ENCODE measurements at places on chromosomes 5 and 9.

- no peaks in the 10 kb centered on the region for H3K27me3 ChIP-seq
- no peak overlapping the region for H3K4me3 ChIP-seq
- peaks cover 4% of the 10 kb centered on the region for H3K4me1 ChIP-seq
- H3K36me3 ChIP-seq, result no peaks in the 10 kb centered on the region
Measured at GRCh38 chr5:171952021-171952420, 54.4 kb downstream of the FBXW11 start.

- peak; percentile 69 for DNase-seq
- H3K36me3 ChIP-seq, result no peaks in the 10 kb centered on the region
- peak within 1 kb of the TSS; percentile 53 for H3K4me3 ChIP-seq
- peaks cover 24% of the 10 kb centered on the region for H3K4me1 ChIP-seq
Measured at GRCh38 chr5:14142827-14143545, at the start of gene TRIO. TSS of gene TRIO (plus strand) at chr5:14143342. CDS start at chr5:14143726, 384 bp downstream.

GRCh38 chr9:14346811-14347405, 33.0 kb upstream of the NFIB start:
- no peak for DNase-seq
- H3K27me3 ChIP-seq, result peaks cover 20% of the 10 kb centered on the region
- H3K4me1 ChIP-seq, result no peaks in the 10 kb centered on the region
- no peak overlapping the region for H3K27ac ChIP-seq

- no peak overlapping the region for H3K27ac ChIP-seq
- peaks cover 2% of the 10 kb centered on the region for H3K27me3 ChIP-seq
- peaks cover 11% of the 10 kb centered on the region for H3K4me1 ChIP-seq
- H3K36me3 ChIP-seq, result no peaks in the 10 kb centered on the region
Measured at GRCh38 chr9:95488954-95489353, 27.8 kb downstream of the PTCH1 start.

DNA sequence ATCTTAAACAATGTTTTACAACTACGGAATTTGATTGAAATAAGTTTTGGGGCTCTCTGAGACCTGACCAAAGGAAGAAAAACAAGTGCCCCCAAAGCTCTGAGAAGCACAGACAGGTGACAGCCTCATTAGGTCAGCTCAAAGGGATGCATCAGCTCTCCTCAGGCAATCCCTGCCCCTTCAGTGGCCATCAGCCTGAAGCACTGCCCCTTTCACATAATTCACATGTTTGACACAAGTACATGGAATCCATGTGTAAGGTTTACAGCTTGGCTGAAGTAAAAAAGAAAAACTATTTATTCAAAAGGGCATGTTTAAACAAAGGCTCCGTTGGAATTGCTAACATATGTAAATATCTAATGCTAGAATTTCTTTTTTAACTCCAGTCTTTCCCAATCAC, 56.3 kb downstream of the TSSK1B start:
- no peak overlapping the region for H3K27ac ChIP-seq
- no peak for DNase-seq
- H3K36me3 ChIP-seq, result no peaks in the 10 kb centered on the region
- H3K4me3 ChIP-seq, result peak overlapping the region; percentile 71

DNA sequence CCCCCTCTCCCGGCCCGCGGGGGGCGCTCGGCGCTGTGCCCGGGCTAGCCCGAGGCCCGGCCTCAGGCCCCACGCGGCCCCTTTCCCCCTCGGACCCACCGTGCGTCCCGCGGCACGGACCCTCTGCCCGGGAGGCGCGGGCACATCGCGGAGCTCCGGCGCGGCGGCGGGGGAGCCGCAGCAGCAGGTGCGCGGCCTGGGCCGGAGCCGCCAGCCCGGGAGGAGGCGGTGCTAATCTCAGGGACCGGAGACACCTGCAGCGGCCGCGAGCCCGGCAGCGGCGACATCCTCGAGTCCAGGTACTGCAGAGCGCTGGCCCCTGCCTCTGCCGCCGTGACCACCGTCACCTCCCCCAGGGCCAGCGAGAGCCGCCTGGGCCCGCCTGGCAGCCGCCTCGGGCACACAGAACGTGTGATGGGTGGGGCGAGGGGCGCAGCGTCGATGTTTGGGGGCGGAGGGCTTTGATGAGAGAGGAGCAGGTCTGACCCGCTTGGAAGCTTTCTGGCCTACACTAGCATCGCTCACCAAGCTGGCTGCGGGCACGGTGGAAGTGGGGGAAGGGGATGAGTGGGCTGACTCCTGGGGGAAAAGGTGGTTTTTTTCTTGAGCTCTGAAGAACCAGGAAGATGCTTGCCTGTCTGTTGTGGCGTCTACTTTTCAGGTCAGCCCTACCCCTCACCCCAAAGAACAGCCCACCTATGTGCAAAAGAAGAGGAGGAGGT, 524 bp downstream of the CYFIP2 start:
- H3K36me3 ChIP-seq, result peaks cover 2% of the 10 kb centered on the region
- peaks cover 72% of the 10 kb centered on the region for H3K4me1 ChIP-seq
- peak overlapping the region; percentile 91 for H3K4me3 ChIP-seq

- no peaks in the 10 kb centered on the region for H3K27me3 ChIP-seq
- no peaks in the 10 kb centered on the region for H3K36me3 ChIP-seq
- peaks cover 25% of the 10 kb centered on the region for H3K4me1 ChIP-seq
Measured at GRCh38 chr9:129027685-129028191, 393 bp downstream of the SH3GLB2 start.

- H3K4me3 ChIP-seq, result no peak overlapping the region
- H3K4me1 ChIP-seq, result no peaks in the 10 kb centered on the region
- no peak overlapping the region for H3K27ac ChIP-seq
- peaks cover 2% of the 10 kb centered on the region for H3K27me3 ChIP-seq
- DNase-seq, result no peak
Measured at GRCh38 chr5:50853151-50853550, 186.7 kb downstream of the PARP8 start.

DNA sequence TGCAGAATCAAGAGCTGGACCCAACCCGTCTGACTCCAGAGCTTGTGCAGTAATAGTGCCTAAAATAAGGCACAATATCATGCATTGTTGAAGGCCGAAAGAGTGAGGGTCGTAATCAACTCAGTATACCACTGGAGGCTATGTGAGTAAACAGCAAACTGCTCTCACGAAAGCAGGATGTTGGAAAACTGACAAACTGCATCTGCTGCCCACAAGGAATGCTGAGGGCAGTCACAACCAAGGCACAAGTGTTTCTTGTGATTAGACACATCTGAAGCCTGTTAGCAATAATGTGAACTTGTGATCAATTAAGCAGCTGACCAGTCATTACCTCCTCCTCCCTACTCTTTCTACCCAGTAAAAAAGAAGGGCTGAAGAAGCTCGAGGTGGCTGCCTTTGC, 48.8 kb downstream of the TRPM3 start:
- DNase-seq, result no peak
- no peak overlapping the region for H3K4me3 ChIP-seq
- H3K27ac ChIP-seq, result no peak overlapping the region
- H3K4me1 ChIP-seq, result no peaks in the 10 kb centered on the region
- H3K36me3 ChIP-seq, result no peaks in the 10 kb centered on the region

DNA sequence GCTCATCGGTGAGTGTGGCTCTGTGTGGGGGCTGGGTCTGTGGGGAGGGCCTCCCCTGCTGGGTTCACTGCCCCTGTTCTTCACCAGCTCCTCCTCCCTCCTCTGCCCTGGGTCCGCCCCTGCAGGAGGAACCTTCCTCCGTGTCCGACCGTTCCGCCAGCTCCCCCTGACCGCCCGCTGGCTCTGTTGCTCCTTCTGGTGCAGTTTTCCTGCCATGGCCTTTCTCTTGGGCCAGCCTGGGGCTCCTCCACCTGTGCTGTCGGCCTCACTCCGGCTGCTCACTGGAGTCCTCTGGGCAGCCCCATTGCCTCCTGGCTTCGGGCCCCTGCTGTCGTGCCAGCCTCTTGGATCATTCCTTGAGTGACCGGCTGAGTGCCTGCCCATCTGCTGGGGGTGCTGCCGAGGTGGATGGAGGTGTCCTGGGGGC, 12.3 kb downstream of the RNU6ATAC start:
- DNase-seq, result no peak
- no peak overlapping the region for H3K4me3 ChIP-seq
- H3K27ac ChIP-seq, result no peak overlapping the region
- H3K27me3 ChIP-seq, result no peaks in the 10 kb centered on the region

DNA sequence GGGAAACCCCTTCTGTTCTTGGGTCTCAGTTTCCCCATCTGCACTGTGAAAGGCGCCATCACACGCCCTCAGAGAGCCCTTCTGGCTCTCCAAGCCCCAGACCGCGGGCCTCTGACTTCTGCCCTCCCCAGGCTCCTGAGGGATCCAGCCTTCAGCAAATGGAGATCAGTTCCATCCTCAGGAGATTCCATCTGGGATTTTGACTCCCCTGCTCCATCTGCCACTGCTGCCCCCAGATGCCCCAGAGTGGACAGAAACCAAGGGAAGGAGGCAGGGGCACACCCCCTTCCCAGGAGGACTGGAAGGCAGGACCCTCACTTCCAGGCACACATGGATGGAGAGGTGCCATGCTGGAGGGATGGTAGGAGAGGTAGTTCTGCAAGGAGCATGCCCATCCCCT, 18.7 kb upstream of the RPS14 start:
- no peaks in the 10 kb centered on the region for H3K36me3 ChIP-seq
- no peak overlapping the region for H3K4me3 ChIP-seq
- DNase-seq, result no peak

GRCh38 chr5:63822614-63823013, 139.6 kb downstream of the HTR1A start:
- H3K27me3 ChIP-seq, result no peaks in the 10 kb centered on the region
- no peaks in the 10 kb centered on the region for H3K4me1 ChIP-seq
- no peak for DNase-seq
- H3K36me3 ChIP-seq, result no peaks in the 10 kb centered on the region
- H3K27ac ChIP-seq, result no peak overlapping the region

DNA sequence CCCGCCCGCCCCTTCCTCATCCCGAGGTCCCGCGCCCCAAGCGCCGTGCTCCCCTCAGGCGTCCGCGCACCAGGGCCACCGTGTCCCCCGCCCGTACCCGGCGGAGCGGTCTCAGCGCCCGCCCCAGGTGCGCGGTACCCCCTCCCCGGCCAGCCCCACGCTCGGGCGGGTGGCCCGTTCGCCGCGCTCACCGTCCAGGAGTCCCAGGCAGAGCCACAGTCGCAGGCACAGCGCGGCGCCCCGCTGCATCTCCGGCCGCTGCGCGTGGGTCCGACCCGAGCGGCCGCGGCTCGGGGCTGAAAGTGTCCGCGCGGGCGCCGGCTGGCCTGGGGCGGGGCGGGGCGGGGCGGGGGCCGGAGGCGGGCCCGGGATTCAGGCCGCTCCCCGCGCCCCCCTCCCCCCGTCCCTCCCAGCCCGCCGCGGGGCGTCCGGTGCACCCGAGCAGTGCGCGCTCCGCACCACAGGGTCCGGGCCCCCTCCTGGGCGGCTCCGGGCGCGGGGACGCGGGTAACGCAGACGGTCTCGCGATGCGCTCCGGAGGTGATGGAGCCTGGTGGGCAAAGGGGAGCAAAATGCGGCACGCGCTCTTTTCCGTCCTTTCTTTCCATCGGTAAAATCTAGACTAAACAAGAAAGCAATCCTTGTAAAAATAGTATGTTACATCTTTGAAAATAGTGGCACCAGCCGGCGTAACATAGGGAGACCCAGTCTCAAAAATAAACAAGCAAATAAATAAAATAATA, at the start of gene FLT4:
TSS of gene FLT4 (minus strand) at position 304 of the 743 bp plus-strand sequence. CDS start at position 249, 55 bp downstream.
- no peaks in the 10 kb centered on the region for H3K27me3 ChIP-seq
- H3K4me1 ChIP-seq, result peaks cover 6% of the 10 kb centered on the region
- DNase-seq, result no peak
- no peaks in the 10 kb centered on the region for H3K36me3 ChIP-seq

DNA sequence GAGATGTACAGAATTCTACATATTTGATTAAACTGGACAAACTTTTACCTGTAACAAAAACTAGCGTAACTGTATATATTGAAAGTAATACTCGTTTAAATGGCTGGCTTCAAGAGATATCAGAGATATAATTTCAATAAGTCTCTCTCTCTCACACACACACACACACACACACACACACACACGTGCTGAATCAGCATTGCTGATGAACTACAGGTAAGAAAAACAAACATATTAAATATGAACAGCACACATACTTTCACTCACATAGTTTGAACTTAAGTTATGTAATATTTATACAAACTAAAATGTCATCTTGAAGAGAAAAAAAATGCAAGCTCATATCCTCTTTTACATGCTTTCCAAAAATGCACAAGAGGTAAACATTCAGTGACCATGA, 145.4 kb downstream of the BNC2 start:
- H3K4me3 ChIP-seq, result no peak overlapping the region
- H3K36me3 ChIP-seq, result no peaks in the 10 kb centered on the region
- no peak for DNase-seq
- H3K4me1 ChIP-seq, result no peaks in the 10 kb centered on the region
- no peak overlapping the region for H3K27ac ChIP-seq

- H3K4me1 ChIP-seq, result peaks cover 5% of the 10 kb centered on the region
- H3K27ac ChIP-seq, result no peak overlapping the region
- no peak for DNase-seq
- H3K27me3 ChIP-seq, result peaks cover 3% of the 10 kb centered on the region
- no peaks in the 10 kb centered on the region for H3K36me3 ChIP-seq
Measured at GRCh38 chr5:9544056-9544455, 1.8 kb downstream of the SEMA5A start.

GRCh38 chr5:180807654-180808414, 5.2 kb upstream of the MGAT1 start:
- H3K27me3 ChIP-seq, result no peaks in the 10 kb centered on the region
- peak overlapping the region; percentile 98 for H3K27ac ChIP-seq
- no peaks in the 10 kb centered on the region for H3K36me3 ChIP-seq
- H3K4me1 ChIP-seq, result peaks cover 70% of the 10 kb centered on the region
- no peak for DNase-seq

DNA sequence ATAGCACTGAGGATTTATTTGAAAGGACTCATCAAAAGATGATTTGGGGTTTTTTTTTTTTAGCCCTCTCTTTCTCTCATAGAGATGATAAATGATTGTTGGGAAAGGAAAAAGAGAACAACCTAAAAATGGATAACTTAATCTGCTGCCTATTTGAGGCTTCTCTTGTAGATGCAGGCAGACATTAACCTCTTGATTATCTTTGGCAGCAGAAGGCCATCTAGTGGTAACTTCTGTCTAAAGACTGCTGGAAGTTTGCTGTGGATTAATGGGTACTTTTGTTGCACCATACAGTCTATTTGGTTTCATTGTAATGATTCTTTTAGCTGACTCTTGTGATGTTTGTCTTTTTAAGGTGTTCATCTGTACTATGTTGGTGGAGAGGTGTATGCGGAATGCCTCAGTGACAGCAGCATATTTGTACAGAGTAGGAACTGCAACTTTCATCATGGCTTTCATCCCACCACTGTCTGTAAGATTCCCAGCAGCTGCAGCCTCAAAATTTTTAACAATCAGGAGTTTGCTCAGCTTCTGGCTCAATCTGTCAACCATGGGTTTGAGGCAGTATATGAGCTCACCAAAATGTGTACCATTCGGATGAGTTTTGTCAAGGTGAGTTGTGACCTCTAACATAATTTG, 18.8 kb downstream of the SMIM32 start:
- H3K27me3 ChIP-seq, result no peaks in the 10 kb centered on the region
- no peaks in the 10 kb centered on the region for H3K4me1 ChIP-seq
- no peak overlapping the region for H3K27ac ChIP-seq
- DNase-seq, result peak; percentile 33
